ENCODE measurements at places on chromosomes 7 and 10.

GRCh38 chr7:29763266-29763665 is 43.0 kb upstream of the WIPF3 start:
- DNase-seq, result no peak

- DNase-seq, result no peak
Measured at GRCh38 chr10:1204434-1205326, 148.5 kb downstream of the WDR37 start.

- DNase-seq, result no peak
Measured at GRCh38 chr7:108225531-108226181, 95.5 kb upstream of the LAMB4 start.

DNA sequence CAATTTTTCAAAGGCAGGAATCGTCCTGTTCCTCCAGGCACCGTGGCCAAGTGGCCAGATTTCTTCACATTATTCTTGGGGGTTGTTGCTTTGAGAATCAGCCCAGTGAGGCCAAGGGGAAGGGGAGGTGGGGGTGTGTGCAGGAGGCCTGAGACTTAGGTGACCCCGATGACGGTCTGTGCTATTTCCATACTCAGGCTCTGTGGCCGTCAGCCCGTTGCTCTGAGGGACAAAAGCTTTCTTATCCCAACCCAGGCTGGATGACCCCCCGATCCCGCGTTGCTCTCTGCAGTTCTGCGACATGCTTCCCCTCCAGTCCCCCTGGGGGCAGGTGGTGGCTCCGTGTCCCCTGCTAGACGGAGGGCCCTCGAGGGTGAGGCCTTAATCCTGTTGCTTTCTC is 14.2 kb downstream of the DOCK1 start:
- no peak for DNase-seq

GRCh38 chr7:114650491-114650890 is 235.9 kb downstream of the FOXP2 start:
- no peak for DNase-seq

DNA sequence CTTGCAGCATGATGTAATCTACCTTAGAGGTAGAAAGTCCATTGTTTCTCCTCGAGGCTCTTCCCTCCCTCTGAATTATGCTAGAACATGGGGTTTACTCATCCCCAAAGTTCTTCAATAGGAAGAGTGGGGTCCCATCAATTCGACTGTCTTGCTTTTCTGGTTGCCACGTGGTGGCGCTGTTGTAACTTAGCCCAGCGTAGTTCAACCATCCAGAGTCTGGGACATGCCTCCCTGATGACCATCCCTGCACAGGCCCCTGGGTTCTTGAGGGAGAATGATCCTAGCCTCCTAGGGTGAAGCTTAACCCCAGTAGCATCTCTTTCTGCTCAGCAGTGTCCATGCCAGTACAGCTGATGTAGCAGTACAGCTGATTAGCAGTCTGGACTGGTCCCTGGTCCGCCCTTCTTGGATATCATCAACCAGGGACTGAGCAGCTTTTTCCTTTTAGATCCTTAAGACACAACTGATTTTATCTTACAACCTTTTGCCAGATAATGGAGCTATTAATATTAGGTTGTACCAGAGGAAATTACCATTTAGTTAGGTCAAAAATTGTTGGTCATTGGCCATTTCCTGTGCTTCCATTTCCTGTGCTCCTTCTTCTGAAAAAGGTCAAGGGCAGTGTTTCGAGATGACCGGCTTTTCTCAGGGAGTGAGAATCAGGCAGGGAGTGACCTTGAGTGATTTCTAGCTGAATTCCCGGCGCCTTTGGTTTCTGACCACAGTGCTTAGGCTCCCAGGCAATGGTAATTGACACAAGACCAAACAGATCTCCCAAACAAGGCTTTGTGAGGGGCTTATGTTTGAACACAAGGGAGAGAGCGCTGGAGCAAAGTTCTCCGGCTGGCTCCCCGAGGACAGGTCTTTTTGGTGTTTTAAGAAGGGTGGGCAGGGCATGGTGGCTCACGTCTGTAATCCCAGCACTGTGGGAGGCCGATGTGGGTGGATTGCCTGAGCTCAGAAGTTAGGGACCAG is 65.4 kb downstream of the TACC2 start:
- DNase-seq, result no peak

DNA sequence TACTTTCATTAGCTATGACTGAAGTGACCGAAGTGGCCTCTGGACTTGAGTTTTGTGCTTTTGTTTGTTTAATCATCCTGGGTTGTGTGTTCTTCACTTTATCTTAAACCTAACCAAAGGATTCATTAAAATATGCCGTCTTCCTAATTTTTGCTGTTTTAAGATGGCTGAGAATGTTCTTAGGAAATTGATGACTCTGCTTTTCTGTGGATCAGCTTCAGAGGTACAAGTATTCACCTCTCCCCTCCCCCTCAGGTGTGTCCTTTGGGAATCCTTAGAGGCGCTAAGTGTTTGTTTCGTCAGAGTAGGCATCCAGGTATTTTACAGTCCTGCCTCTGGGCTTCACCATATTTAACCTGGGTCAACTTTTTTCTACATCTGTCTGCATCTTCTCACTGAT is 1.1 kb downstream of the CCDC126 start:
- DNase-seq, result no peak

GRCh38 chr7:137904833-137905232 is 58.1 kb upstream of the DGKI start:
- DNase-seq, result no peak

DNA sequence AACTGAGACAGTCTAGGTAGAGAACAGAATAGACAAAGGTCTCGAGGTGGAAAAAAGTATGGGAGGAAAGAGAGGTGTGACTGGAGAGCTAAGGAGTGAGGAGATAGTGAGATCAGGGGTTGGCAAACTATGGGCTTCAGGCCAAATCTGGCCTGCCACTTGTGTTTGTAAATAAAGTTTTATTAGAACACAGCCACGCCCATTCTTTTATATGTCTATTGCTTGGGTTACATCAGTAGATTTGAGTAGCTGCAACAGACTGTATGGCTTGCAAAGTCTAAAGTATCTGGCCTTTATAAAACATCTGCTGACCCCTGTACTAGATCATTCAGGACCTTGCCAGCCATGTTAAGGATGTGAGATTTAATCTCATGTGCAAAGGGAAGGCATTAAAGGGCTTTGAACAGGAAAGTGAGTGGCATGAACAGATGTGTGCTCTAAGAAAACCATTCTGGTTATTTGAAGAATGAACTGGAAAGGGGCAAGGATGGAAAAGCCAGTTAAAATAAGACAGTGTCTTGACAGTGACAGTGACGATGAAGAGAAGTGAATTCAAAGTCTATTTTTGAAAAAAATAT is 240.3 kb downstream of the RNLS start:
- no peak for DNase-seq

DNA sequence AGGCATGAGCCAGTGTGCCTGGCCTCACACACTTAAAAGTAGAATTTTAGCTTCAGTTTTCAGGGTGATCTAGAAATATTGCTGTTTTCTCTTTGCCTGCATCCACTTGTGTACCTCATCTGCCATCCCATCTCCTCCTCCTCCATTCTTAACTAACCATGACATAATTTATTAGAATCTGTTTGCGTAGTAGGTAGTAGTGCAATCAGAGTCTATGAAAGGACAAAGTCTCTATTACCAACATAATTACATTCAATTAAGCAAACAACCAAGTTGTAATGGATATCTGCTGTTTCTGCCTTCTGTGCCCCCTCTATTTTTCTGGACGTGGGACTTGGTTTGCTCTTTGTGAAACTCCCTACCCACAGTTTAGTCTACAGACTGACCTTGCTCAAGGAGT is 72.9 kb downstream of the CDK14 start:
- no peak for DNase-seq

GRCh38 chr7:51970961-51971665 is 654.5 kb upstream of the COBL start:
- no peak for DNase-seq

All from nucleus accumbens (tissue), 56 donors.